ENCODE measurements at places on chromosomes 6 and 20. TPM values are rescaled to one million over a fixed set of nuclear protein-coding genes. Genes with fewer than 3 reads are reported as not detected.

The PPIL6 gene
- 11.8 TPM for polyA plus RNA-seq

The GID8 gene
- 56.4 TPM for polyA plus RNA-seq

The ADGB gene
- polyA plus RNA-seq = not detected

The PCK1 gene
- polyA plus RNA-seq = 0.24 TPM

The NFKBIL1 gene
- polyA plus RNA-seq = 88.7 TPM

Data from neural cell (in vitro differentiated cells).